ENCODE measurements at places on chromosomes 7 and 10. TPM values are rescaled to one million over a fixed set of nuclear protein-coding genes. Genes with fewer than 3 reads are reported as not detected.

GRCh38 chr7:107951896-107952295, 51.1 kb downstream of the LAMB1 start:
- DNase-seq: no peak

DNA sequence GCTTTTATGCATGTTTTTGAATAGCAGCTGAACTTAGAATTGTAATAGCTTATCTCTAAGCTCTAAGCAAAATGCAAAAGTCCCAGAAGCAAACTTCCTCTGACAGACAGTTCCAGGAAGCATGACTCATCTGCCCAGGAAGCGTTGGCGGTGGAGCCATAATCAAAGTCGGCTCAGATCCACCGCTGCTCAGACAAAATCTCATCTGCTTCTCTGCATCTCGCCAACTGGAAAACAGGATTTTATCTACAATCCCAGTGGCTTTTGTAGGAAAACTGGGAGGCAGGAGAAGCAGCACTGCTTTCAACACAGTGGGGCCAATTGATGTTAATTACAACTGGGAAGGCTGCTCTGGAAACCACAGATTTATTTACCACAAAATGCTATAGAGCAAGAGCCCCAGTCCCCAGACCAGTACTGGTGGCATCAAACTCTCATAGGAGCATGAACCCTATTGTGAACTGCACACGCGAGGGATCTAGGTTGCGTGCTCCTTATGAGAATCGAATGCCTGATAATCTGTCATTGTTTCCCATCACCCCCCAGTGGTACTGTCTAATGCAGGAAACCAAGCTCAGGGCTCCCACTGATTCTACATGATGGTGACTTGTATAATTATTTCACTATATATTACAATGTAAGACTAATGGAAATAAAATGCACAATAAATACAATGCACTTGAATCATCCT, 99.9 kb downstream of the CUBN start:
- DNase-seq: peak; percentile 46

- no peak for DNase-seq
Measured at GRCh38 chr10:21030091-21030490, 133.0 kb upstream of the NEBL start.

Gene INHBA
- total RNA-seq: 12.4 TPM

Gene ASZ1
- not detected for total RNA-seq

Gene MYOZ1
- total RNA-seq: 11.5 TPM

Measured in urinary bladder (tissue), 4 donors.